ENCODE measurements at places on chromosomes 11 and 22. TPM values are rescaled to one million over a fixed set of nuclear protein-coding genes. Genes with fewer than 3 reads are reported as not detected.

PHETA2 gene
- 6.9 TPM for total RNA-seq

MS4A12 gene
- total RNA-seq = not detected

SCGB1A1 gene
- not detected for total RNA-seq

TLCD5 gene
- total RNA-seq = 16.1 TPM

CCDC87 gene
- 0.59 TPM for total RNA-seq

KIF18A gene
- total RNA-seq = 8.5 TPM

CNTF gene
- total RNA-seq = 1.8 TPM

OR2AG2 gene
- total RNA-seq = 0.28 TPM

FAM83F gene
- total RNA-seq = 0.61 TPM

SLC22A12 gene
- total RNA-seq = not detected

NNMT gene
- total RNA-seq = 3.4 TPM

BACE1 gene
- 34.8 TPM for total RNA-seq

GNB1L gene
- 4.8 TPM for total RNA-seq

OR51B4 gene
- total RNA-seq = not detected

ABTB2 gene
- 4.6 TPM for total RNA-seq

OR52I2 gene
- total RNA-seq = not detected

TEX12 gene
- total RNA-seq = 0.99 TPM

C11orf42 gene
- total RNA-seq = not detected

TECTA gene
- 2.1 TPM for total RNA-seq

IRAG1 gene
- total RNA-seq = 13.8 TPM

GRM5 gene
- total RNA-seq = 104 TPM

KCNK7 gene
- total RNA-seq = 0.20 TPM

SPINDOC gene
- 21.9 TPM for total RNA-seq

SAA4 gene
- not detected for total RNA-seq

CDCA5 gene
- total RNA-seq = 8.7 TPM
